ENCODE measurements at places on chromosomes 16 and 17.
A peak's percentile ranks its signal among the peaks of the same experiment; 100 is the strongest.

DNA sequence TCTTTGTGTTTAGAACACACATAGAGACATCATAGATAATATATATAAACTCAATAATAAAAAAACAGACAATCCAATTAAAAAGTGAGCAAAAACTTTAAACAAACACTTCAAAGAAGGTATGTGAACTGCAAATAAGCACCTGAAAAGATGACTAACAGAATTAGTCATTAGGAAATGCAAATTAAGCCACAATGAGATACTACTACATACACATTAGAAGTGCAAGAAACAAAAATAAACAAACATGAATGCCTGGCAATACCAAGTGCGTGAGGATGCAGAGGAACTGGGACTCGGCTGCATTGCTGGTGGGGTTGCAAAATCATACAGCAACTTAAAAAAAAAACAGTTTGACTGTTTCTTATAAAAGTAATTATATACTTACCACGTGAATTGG lies 799.0 kb downstream of the KCNJ2 start:
- DNase-seq, result no peak

DNA sequence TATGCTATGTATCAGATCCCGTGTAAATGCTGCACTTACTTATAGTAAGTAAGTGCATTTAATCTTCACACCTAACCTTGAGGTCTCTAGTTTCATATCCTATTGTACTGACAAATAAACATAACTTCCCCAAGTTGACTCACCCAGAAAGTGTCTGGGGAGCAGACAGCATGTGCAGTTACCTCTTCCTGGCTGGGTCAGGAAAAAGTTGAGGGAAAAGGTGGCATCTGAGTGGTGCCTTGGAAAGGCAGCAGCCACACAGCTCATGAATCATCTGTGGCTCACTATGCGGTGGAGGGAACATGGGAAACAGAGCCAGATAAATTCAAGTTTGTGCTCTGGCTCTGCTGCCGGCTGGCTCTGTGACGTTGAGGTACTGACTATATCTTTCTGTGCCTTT lies 382.0 kb upstream of the DYNLRB2 start:
- no peak for DNase-seq

- no peak for DNase-seq
These were observed 3.9 kb downstream of the IL34 start for GRCh38 chr16:70650216-70650615.

DNA sequence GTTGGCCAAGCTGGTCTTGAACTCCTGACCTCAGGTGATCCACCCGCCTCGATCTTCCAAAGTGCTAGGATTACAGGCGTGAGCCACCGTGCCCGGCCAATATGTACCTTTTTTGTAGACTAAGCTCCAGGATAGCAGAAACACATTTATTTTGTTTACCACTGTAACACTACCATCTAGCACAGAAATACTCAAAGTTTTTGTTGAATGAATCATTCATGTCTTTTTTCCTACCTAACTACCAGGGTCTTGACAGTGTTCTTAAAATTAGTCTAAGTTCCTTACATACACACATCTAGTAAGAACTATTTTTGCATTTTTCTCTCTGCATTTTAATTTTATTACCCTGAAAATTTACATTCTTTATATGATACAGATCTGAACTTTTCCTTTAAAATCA lies 44.4 kb downstream of the AKAP10 start:
- DNase-seq, result no peak

DNA sequence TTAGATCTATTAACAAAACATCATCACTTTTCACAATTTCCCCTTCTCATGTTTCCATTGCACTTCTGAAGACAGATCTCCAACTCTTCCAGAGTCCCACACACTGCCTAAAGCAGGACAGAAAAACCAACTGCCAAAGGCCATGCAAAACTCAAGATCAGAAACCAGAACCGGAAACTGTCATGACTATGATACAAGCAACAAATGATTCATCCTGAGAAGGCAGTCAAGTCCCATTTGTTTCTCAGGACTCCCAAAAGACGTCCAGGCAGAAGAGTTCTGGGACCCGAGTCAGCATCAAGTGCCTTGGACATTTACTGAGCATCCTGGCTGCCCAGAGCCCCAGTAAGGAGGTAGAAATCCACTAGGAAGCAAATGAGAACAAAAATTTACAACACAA lies 38.8 kb downstream of the ERN1 start:
- DNase-seq, result no peak

GRCh38 chr17:71649941-71650350 lies 470.9 kb upstream of the SOX9 start:
- DNase-seq, result no peak

DNA sequence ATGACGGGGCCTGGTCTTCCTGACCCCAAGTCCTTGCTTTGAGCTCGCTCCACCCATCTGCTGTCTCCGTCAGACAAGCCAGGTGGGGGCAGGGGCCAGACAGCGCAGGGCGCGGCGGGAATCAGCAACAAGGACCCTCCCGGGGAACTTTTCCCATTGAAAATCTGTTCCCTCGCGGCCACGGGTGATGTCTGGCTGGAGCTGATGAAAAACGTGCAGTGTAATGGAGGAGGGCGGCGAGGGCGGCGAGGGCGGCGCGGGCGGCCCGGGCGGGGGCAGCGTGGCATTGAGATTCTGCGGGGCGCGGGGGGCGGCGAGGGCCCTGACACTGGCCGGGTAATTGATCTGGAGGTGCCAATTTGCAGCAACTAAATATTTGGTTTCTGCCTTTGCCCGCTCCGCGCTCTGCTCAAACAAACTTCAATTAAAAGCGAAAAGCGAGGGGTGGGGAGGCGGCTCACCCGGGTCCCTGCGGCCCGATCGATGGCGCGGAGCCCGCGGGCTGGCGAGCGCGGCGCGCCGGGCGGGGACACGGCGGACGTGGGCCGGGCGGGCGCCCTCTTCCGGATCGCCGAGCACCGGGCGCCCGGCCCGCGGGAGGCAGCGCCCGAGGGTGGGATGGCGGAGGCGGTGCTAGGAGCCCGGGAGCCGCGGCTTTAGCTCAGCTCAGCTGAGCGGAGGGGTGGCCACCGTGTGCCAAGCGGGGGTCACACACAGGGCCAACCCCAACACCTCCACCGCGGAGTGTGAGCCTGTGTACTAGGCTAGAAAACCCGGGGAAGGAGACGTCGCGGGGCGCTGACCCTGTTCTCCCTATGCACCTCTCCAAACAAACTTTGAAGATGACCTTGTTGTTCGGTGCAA lies 32.4 kb downstream of the DCAKD start:
- DNase-seq, result peak; percentile 20

DNA sequence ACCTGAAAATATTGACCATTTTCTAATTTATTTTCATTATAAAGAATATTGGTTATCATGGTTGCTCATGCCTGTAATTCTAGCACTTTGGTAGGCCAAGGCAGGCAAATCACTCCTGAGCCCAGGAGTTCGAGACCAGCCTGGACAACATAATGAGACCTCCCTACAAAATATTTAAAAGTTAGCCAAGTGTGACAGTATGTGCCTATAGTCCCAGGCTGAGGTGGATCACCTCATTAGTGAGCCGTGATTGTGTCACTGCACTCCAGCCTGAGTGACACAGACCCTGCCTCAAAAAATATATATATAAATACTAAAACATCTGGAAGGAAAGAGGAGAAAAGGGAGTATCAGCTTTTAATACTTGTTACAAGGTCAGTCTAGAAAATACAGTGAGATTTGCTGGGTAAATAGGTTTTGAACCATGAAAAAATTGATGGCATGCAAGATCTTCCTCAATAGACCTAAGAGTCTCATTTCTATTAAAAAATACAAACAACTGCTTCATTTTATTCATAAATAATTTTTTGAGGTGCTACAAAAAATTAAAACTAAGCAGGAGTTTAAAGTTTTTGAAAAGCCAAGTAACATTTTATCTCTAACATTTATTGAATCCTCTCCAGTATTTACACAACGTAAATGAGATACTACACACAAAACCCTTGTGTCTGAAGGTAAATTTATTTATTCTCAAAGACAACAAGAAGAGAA lies 47.7 kb downstream of the TUBD1 start:
- DNase-seq, result no peak

- no peak for DNase-seq
These were observed 211.9 kb downstream of the KATNIP start for GRCh38 chr16:27761816-27762215.

- no peak for DNase-seq
These were observed 111.7 kb upstream of the HS3ST4 start for GRCh38 chr16:25580041-25580440.

DNA sequence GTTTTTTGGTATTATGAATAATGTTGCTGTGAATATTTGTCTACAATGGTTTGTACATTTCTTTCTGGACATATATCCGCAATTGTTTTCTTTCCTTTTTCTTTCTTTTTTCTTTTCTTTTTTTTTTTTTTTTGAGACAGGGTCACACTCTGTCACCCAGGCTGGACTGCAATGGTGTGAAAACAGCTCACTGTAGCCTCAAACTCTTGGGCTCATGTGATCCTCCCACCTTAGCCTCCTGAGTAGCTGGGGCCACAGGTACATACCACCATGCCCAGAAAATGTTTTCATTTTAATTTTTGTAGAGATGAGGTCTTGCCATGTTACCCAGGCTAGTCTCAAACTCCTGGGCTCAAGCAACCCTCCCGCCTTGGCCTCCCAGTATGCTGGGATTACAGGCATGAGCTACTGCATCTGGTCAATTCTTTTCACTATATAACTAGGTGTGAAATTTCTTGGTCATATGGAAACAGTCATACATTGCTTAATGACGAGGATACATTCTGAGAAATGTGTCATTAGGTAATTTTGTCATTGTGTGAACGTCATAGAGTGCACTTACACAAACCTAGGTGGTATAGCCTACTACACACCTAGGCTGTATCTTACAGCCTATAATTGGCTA lies 15.2 kb downstream of the IL21R start:
- no peak for DNase-seq

- no peak for DNase-seq
These were observed 198.2 kb upstream of the CHMP6 start for GRCh38 chr17:80793421-80793820.

- no peak for DNase-seq
These were observed 56.0 kb upstream of the SMURF2 start for GRCh38 chr17:64718058-64718457.

DNA sequence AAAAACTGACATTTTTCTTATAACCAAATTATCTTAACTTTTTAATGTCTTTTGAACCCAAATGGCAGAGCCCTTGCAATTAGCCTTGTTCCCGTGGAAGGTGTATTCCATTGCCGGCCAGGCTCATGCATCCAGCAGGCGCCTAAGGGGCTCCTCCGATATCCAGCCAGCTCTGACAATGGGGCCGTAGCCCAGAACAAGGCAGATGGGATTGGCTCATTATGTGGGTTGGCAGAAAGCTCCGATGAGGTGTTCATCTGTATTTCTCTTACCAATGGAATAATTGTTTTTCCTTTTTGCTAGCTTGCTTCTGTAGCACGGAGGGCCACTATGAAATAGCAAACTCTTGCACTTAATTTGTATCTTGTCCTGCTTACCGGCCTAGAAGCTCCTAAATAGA lies 208.2 kb upstream of the CHMP6 start:
- DNase-seq, result no peak

Measured in activated CD4-positive, alpha-beta T cell treated with anti-CD3 and anti-CD28 coated beads, Interleukin-2, amount 50 U/mL, for 1 hour (primary cell).